ENCODE measurements at places on chromosomes 3 and 15. TPM values are rescaled to one million over a fixed set of nuclear protein-coding genes. Genes with fewer than 3 reads are reported as not detected.

- DNase-seq = no peak
- H3K4me3 ChIP-seq = no peak overlapping the region
- H3K27me3 ChIP-seq = no peaks in the 10 kb centered on the region
- peaks cover 63% of the 10 kb centered on the region for H3K4me1 ChIP-seq
- no peaks in the 10 kb centered on the region for H3K36me3 ChIP-seq
Measured at GRCh38 chr3:155876037-155876436, 5.6 kb downstream of the GMPS start.

DNA sequence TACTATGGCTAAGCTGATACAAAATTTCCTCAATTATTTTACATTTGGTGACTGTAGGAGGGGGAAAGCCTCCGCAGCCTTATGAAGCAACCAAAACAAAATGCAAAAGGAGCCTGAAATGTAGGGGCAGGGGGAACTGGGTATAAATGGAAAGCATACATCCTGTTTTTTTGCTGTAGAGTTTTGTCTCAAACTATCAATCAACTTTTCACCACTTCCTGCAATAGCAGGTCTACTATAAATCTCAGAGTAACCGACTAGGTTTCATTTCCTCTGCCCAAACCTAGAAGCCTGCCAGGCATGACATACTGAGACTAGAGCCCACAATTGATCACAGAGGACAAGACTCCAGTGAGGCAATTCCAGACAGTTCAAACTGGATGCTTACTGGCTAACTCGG lies 91.3 kb downstream of the SHQ1 start:
- H3K27ac ChIP-seq = no peak overlapping the region
- no peaks in the 10 kb centered on the region for H3K27me3 ChIP-seq
- no peaks in the 10 kb centered on the region for H3K36me3 ChIP-seq
- H3K4me3 ChIP-seq = no peak overlapping the region
- no peaks in the 10 kb centered on the region for H3K4me1 ChIP-seq
- no peak for DNase-seq

The MME gene
- 0.61 TPM for total RNA-seq

- H3K27me3 ChIP-seq = no peaks in the 10 kb centered on the region
- no peak overlapping the region for H3K4me3 ChIP-seq
- H3K4me1 ChIP-seq = no peaks in the 10 kb centered on the region
- no peak overlapping the region for H3K27ac ChIP-seq
- no peak for DNase-seq
Measured at GRCh38 chr3:66475386-66476020, 25.3 kb downstream of the LRIG1 start.

The RBMS3 gene
- total RNA-seq = 69.4 TPM

DNA sequence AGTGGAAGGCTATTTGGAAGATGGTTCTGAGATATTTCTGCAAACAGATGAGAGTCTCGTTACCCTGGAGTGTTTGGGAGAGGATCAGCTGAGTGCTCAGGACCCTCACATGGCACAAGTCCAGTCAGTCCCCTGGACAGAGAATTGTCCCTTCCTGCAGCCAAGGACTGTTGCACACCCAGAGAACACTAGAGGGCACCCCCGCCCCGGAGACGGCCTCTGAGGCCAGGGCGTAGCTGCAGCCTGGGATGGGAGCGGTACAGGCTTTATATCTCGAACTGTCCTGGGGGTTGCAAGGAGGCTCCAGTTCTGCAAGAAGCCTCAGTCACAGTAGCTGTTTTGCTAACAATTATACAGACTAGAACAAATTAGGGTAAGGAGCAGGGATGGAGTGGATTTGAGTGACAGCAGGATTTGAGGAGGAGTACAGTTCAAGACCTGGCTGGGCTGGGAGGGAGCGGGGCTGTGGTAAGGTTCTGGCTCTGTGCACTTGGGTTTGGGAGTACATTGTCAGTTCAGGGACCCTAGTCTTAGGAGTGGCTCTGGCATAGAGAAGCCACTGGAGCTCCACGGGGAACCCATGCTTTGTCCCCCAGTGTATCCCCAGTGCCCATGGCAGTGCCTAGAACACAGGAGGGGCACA lies 67.6 kb upstream of the HACD2 start:
- no peak overlapping the region for H3K4me3 ChIP-seq
- peak; percentile 87 for DNase-seq
- H3K36me3 ChIP-seq = peaks cover 16% of the 10 kb centered on the region
- H3K27me3 ChIP-seq = no peaks in the 10 kb centered on the region

DNA sequence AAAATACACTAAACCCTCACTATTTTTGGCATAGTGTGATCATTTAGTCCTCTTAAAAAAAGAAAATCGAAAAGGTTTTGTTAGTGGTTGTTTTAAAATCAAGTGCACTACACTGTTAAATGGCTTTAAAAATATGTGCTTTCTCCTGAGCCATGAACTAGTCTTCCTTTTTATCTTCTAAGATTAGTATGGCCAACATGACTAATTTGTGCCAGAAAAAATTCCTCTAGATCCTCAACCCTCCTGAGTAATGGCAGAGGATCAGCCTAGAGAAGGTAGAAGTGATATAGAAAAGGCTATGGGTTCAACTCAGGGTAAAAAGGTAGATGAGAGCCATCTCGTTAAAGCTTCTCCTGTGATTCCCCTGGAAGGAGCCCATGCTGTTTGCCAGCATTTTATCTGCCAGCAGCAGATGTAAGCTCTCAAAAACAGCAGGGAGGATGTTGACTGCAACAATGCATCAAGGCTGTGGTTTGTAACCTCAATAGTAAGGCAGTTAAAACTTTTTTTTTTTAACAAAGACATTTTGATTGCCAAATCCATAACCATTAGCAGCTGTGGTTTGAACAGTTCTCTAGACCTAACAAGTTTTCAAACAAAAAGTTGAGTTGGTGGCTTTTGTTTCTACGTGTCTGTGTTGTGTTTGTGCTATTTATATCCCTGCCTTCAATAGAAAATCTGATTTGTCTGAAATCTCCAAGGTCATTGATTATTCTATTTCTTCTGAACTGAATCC lies 30.2 kb upstream of the ZNF609 start:
- no peaks in the 10 kb centered on the region for H3K27me3 ChIP-seq
- peaks cover 17% of the 10 kb centered on the region for H3K36me3 ChIP-seq
- no peak overlapping the region for H3K4me3 ChIP-seq
- peak overlapping the region; percentile 43 for H3K27ac ChIP-seq
- peaks cover 18% of the 10 kb centered on the region for H3K4me1 ChIP-seq

- H3K4me3 ChIP-seq = no peak overlapping the region
- H3K36me3 ChIP-seq = no peaks in the 10 kb centered on the region
- H3K27me3 ChIP-seq = no peaks in the 10 kb centered on the region
- no peaks in the 10 kb centered on the region for H3K4me1 ChIP-seq
- H3K27ac ChIP-seq = no peak overlapping the region
- DNase-seq = no peak
Measured at GRCh38 chr15:99683000-99683670, 50.1 kb downstream of the LYSMD4 start.

DNA sequence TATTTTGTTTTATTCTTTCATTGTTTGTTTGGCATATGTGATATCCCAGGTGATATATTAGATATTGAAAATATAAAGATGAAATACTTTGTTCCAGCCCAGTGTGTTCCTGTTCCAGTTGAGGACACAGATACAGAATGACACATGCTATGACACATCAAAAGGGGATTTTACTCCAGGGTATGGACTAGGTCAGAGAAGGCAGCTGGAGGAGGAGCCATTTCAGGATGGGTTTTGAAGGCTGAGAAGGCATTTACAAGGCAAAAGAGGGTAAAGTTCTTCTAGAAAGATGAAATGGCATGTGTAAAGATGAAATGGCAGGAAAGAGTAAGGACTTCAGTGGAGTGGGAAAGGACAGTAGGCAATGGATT lies 163.8 kb downstream of the ZIC1 start:
- no peak overlapping the region for H3K4me3 ChIP-seq
- H3K36me3 ChIP-seq = no peaks in the 10 kb centered on the region
- no peak for DNase-seq
- H3K4me1 ChIP-seq = no peaks in the 10 kb centered on the region
- no peaks in the 10 kb centered on the region for H3K27me3 ChIP-seq
- no peak overlapping the region for H3K27ac ChIP-seq

GRCh38 chr3:143897576-143898295 lies 49.5 kb upstream of the SLC9A9 start:
- no peaks in the 10 kb centered on the region for H3K36me3 ChIP-seq
- no peaks in the 10 kb centered on the region for H3K4me1 ChIP-seq
- H3K4me3 ChIP-seq = no peak overlapping the region
- no peaks in the 10 kb centered on the region for H3K27me3 ChIP-seq

The PIERCE2 gene
- total RNA-seq = 2.4 TPM

DNA sequence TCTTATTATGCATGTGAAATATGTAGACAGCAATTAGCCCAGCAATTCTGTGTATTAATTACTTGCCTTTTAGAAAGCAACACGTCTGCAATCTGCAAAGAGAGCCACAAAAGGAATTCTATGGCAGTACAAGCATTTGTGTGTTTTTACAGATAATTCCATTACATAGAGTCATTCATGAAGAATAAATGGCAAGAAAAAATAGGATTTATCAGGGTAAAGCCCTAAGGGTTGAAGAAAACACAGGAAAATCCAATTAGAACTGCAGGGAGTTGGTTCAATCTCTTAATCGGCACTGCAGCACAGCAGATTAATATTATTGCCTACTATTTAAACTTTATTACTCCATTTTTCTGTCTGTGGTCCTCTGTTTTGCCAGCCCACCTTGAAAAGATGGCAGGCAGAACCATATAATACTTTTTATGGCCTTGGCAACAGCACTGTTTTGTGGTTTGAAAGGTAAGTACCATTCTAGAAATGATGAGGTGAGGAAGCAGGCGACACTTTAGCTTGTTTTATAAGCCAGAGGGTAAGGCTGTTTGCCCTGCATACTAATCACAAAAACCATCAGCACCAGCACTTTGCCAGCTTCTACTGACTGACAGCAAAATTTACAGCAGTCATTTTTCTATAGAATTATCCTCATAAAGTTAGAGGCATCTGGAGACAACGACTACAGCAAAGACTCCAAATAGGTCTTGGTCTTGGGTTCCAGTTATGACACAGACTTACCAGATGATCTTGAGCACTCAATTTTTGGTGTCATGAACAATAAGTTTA lies 638.2 kb upstream of the NAALADL2 start:
- H3K4me1 ChIP-seq = no peaks in the 10 kb centered on the region
- H3K36me3 ChIP-seq = no peaks in the 10 kb centered on the region
- H3K27ac ChIP-seq = no peak overlapping the region
- DNase-seq = no peak
- H3K27me3 ChIP-seq = no peaks in the 10 kb centered on the region

DNA sequence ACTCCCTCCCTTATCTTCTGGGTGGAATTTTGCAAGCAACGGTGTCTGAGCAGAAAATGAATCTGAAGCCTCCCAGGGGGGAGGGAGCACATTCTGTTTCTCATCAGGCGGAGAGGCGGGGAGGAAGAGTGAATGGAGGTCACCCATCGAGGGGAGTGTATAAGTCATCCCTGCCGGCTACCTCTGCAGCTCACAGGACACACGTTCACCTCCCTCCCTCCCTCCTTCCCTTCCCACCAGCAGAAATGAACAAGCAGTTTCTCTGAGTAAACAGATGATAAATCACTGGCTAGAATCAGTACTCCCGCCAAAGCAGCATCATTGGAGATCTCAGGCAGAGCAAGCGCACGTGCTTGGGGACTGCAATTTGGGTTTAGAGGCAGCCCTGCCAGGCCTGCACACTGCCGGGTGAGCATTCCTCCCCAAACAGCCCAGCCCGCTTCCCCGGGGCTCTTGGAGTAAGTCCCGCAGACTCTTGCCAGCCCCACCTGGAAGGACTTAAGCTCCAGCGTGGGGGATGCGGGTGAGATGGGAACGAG lies 38.3 kb downstream of the CPN2 start:
- H3K4me3 ChIP-seq = no peak overlapping the region
- H3K36me3 ChIP-seq = no peaks in the 10 kb centered on the region
- H3K27ac ChIP-seq = peak overlapping the region; percentile 93
- no peaks in the 10 kb centered on the region for H3K27me3 ChIP-seq

DNA sequence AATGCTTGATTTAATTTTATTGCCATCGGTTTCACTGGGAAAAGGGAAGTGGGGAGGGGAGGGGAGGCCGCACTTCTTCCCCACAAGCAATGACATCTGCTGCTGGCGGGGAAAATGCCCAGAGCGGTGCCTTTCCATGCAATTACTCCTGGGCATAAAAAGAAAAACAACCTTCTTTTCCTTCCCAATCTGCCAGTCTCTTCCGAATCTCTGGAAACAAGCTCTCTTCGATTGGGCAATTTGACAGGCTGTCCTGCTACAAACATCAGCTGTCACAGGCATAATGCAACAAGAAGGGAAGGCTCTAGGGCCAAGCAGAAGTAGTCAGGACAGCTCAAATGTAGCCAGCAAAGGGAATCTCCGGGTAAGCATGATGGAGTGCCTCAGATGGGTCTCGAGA lies 93.4 kb upstream of the STRIT1 start:
- H3K27me3 ChIP-seq = no peaks in the 10 kb centered on the region
- H3K4me3 ChIP-seq = no peak overlapping the region
- no peak overlapping the region for H3K27ac ChIP-seq

GRCh38 chr3:65972765-65973164 lies 66.0 kb downstream of the MAGI1 start:
- no peaks in the 10 kb centered on the region for H3K4me1 ChIP-seq
- no peaks in the 10 kb centered on the region for H3K27me3 ChIP-seq
- no peak overlapping the region for H3K27ac ChIP-seq
- no peak for DNase-seq

GRCh38 chr15:76109046-76109445 lies 49.3 kb downstream of the TMEM266 start:
- no peak overlapping the region for H3K27ac ChIP-seq
- H3K4me3 ChIP-seq = no peak overlapping the region
- no peaks in the 10 kb centered on the region for H3K36me3 ChIP-seq
- no peaks in the 10 kb centered on the region for H3K27me3 ChIP-seq
- no peaks in the 10 kb centered on the region for H3K4me1 ChIP-seq

The TM4SF18 gene
- total RNA-seq = 12.8 TPM

DNA sequence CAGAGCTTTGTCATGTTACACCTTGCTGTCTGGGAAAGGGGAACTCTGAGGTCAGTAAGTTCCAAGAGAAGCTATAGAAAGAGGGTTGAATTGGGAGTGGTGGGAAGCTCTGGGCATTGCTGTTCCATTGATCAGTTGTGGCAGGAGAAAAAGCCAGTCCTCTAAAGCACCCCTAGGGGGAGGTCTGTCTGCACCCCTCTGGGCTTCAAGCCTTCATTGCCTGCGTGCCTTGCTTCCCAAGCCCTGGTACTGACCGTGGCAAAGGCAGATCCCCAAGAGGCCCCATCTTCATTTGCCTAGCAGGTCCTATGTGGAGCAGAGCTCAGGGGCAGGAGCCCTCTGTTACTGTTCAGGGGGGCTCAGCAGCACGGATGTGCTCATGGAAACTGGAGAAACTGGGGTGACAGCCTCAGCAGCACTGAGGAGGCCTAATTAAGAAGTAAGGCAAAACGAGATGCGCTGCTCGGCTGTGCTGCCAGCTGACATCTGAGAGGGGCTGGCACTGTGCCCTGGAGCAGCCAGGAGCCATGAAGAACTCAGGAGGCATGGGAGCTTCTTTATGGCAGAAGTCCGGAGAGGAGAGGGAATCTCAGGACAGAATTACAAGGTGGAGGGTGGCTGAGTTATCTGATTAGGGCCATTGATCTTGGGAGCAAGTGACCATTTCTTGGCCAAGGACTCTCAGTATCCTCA lies 270.9 kb downstream of the RPLP1 start:
- no peaks in the 10 kb centered on the region for H3K4me1 ChIP-seq
- DNase-seq = no peak
- no peaks in the 10 kb centered on the region for H3K36me3 ChIP-seq
- H3K4me3 ChIP-seq = no peak overlapping the region

Data from adrenal gland (tissue), 19 donors.